ENCODE measurements at places on chromosomes 12 and 14.

DNA sequence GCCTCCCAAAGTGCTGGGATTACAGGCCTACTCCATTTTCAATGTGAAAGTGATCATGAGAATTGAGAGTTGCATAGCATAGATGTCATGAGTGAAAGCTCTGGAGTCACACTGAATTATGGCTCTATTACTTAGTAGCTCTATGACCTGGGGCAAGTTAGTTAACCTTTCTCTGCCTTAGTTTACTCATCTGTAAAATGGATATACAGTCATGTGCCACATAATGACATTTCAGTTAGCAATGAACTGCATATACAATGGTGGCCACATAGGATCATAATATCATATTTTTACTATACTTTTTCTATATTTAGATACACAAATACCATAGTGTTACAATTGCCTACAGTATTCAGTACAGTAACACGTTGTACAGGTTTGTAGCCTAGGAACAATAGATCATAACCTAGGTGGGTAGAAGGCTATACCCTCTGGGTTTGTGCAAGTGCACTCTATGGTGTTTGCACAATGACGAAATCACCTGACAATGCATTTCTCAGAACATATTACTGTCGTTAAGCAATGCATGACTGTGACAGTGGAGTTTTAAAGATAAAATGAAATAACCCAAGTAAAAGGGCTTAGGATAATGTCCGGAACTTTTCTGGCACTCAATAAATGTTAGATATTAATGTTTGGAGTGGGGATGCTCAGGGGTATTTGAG lies 53.1 kb downstream of the ZFYVE26 start:
- no peak for DNase-seq

DNA sequence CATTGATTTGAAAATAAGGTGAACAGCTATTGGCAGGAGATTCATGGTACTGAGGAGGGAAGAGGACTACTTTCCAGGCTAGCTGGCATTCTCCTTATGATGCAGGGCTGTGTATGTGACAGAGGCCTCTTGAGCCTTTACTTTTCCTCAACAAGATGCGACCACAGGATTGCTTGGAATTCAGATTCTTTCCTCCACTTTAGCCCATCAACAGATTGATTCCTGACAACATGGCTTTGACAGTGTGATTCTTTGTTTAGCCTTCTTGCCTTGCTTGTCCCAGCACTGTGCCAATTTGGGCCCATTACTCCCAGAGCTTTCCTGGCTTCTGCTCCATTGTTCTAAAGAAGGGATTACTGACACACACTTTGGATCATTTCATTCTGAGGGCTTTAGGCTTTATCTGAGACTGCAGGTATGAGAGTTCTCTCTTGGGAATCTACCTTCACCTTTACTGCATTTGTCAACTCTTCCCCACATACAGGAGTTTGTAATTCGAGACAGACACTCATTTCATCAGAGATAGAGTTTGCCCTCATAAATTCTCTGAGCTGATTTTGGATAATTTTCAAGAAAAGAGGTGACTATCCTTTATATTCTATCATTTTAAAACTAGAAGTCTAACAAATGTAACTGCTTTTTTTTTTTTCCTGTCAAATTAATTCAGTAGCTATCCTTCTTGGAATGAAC lies 206.4 kb upstream of the GZMB start:
- peak; percentile 20 for DNase-seq

- DNase-seq, result no peak
Observed at GRCh38 chr12:104814944-104815343, 143.1 kb downstream of the SLC41A2 start.

GRCh38 chr14:56422703-56423213 lies 156.8 kb upstream of the TMEM260 start:
- peak; percentile 84 for DNase-seq

DNA sequence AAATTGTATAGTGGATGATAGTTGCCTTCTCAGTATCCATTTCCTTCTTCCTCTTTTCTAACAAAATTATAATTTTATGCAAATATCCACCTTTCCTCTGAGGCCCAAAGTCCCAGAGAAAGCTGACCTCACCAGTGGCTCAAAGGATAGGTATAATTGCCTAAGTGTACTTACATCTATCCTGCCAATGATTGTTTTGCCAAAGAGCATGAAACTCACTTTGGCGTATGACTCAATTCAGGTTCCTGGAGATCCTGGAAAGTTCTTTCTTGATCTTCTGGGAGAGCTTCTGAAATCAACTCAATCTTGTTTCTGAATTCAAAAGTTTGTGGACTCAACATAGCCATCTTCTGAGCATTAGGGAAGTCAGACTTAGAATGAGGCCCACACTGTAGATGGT lies 10.5 kb upstream of the RBM25 start:
- no peak for DNase-seq

DNA sequence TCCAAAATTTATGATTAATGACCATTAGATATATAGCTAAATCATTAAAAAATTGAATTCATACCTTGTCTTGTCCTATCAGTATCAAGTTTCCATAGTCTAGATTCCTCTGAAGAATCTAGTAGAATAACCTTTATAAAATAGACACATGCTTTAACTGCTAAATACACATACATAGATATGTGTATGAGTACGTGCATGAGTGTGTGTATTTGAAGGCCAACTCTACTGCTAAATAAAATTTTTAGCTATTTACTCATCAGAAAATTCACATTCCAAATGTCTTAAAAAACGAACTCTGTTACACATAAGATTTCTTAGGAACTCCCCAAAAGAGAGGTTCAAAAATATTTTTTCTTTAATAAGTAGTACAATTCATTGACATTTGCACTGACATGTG lies 233.0 kb downstream of the SSPN start:
- no peak for DNase-seq

DNA sequence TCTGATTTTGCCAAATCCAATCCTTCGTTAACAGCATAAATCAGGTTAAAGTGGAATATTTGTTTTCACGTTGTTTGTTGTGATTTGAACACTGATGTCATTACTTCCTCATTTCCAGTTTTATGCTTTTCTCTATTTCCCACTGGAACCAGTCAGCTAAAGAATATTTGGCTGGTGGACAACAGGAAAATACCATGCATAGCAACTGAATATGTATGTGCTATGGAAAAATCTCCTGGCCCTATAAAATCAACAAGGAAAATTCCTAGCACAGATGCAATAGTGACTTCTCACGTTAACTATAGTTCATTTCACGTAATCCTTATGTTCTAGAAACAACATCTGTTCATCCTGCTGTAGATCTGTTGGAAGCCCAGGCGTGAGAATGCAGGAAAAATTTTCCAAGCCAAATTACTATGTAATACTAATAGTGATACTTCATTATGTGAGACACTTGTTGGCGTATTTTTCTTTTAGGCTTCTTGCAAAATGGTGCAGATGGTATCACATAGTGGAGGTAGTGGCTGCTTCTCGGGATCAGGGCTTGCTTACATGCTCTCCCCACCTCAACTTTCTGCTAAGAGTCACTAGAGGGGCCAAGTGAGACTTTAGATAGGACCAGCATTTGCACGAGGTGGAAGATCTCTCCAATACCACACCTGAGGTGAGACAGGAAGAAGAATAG lies 86.3 kb upstream of the USP44 start:
- DNase-seq, result peak; percentile 51

DNA sequence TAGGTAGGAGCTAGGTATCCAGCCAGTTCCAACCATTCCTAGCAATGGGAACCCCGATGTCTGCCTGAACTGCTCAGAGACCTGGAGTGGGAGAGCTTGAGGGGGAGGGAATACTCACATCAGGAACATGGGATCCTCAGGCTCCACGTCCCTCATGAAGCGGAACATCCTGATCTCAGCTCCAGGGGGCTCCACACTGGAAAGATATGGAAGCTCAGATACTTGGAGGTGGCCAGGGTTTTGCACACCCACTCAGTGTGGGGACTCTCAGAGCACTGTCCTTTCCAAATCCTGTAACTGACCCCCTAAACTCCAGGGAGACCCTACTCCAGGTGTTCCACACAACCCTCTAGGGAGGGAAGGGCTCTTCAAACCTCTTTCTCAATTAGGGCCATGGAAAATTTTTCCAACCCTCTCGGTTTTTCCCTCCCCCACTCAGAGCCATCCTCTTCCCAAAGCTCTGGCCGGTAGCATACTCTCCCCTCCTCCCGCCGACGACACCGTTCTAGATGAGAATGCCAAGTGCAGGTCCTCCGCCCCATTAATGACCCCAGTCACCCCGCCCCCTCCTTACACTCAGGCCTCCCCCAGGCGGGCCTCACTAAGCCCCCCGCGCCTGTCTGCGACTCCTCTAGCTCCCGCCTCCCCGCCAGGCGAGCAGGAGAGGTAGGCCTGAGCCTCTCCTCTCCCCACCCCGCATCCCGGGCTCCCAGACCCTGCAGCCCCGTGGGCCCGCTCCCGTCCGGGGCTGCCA lies 597 bp downstream of the MLF2 start:
- peak; percentile 71 for DNase-seq

GRCh38 chr12:23561364-23562345 lies 387.8 kb downstream of the SOX5 start:
- DNase-seq, result no peak

DNA sequence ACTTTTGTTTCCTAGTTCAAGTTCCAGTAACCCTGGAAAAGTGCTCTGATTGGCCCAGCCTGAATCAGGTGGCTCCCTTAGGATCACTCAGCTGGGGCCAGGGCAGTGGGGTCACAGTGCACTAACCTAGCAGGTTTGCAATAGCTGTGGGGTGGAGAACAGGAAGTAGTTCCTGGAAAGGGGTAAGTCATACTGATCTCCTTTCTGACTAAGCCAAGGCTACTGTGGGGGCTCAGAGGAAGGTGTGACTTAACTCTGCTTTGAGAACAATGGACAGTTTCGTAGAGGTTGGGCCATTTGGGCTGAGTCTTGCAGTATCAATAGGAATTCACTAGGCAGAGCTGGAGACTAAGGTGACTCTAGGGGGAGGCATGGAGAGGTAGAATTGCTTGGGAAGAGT lies 89.4 kb downstream of the KIF26A start:
- no peak for DNase-seq

DNA sequence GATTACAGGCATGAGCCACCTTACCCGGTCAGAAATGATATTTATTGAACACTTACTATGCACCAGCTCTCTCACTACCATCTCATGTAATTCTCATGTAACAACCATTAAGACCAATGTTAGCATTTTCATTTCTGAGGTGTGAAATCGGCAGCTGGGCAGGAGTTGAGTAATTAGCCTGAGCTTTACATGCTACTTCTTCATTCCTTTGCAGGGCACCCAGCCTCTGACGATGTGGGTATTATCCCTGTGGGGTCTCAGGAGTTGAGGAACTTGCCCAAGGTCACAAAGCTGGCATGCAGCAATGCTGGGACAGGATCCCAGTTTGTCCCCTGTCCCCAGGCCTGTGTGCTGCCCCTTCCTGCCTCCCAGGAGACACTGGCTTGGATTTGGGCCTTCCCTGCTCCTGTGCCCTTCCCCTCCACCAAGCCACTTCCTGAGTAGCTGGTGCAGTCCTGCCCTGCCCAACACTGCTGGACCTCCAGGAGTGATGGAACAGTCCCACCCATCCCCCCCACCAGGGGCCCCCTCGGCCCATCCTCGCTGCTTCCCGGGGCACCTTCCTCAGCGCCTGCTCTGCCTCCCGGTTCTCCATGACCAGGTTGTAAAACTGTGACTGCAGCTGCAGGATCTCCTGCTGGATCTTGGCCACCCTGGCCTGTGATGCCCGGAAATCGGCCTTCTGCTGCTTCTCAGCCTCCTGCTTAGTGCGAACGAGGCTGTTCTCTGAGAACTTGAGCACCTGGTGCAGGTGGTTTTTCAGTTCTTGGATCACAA lies 14.7 kb downstream of the RITA1 start:
- no peak for DNase-seq

DNA sequence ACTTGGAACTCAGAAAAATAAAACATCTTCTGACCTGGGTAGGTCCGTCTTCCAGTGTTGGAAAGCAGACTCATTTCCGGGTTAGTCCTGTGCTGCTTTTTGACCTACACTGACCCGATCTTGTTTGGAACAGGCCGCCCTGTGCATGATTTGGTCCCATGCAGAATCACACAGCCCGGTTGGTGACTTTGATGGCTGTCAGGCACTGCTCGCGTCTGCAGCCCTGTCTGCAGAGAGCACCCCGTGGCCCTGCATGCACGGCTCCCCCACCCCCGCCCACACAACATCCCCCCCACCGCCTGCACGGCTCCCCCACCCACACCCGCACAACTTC lies 31.6 kb downstream of the PACS2 start:
- no peak for DNase-seq

DNA sequence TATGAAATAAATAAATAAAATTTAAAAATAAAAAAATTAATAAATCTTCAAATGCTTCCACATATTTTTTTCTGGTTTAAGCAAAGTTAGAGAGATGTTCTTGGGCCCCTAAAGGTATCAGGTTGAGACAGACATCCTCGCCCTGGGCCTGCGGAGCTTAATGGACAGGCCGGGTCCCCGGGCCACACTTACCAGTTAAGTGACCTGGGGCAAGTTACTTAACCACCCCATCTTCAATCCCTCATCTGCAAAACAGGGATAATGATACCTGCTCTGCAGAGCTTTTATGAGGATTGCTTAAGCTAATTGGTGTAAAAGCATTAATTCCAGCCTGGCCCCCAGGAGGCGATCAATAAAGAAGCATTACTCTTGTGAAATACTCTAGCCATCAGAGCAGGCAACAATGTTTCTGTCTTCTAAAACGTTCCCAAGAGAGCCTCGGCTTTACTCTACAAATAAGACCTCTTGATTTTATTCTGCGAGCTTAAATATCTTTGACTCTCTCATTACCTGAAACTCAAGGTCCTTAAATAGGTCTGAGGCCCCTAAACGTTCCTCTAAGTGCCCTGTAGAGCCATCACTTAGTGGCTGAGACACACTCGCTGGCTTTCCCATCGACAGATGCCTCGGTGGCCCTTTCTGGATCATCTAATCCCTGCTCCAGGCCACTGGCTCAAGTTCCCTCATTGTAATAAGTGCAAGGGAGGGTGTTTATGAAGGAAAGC lies 81.1 kb upstream of the DIO3 start:
- DNase-seq, result no peak

- DNase-seq, result no peak
Observed at GRCh38 chr12:55780685-55781084, 36.8 kb downstream of the SARNP start.
